ENCODE measurements at places on chromosomes 3 and 15.

DNA sequence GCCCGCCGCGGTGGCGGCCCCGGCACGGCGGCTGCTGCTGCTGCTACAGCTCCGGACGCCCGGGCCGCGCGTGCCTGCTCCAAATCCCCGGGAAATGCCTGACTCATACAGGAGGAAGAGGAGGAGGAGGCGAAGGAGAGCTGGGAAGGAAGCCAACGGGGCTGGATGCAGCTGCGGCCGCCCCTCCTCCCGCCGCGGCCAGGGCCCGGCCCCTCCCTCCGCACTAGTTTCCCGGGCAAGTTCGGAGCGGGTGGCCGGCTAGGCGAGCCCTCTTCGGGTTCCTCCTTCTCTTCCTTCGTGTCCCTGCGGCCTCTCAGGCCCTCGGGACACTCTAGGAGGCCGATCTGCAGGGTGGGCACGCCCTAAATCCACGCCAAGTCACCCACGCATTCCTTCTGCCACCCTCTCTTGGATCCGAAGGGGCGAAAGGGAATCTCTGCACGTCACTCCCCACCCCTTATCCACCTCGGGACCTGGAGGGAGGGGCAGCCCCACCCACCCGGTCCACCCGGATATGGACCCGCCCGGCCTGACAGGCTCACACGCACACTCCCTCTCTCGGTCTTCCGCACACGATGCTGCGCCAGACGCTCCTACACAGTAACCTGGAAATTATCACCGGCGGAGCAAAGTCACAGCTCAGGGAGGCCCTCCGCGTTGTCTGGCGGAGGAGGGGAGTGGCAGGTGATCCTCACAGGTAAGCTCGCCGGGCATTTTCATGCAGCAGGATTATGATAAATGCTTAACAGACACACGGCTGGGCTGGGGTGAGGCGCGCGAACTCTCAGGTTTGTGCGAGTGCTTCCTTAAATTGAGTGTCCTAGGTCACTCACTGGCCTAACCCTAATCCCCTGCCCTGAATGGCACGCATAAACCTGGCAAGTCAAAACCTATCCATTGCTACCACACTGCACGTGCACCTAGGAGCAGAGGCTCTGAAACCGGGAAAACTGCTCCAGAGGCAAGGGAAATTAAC lies at the start of the genes OSBPL10 and ZNF860:
OSBPL10 (minus strand) TSS at position 57 of the 976 bp plus-strand sequence. CDS start 83 bp downstream, outside the sequence.
ZNF860 (plus strand) TSS at position 545 of the 976 bp plus-strand sequence. CDS start 7,330 bp downstream, outside the sequence.
- peak; percentile 2 for DNase-seq

DNA sequence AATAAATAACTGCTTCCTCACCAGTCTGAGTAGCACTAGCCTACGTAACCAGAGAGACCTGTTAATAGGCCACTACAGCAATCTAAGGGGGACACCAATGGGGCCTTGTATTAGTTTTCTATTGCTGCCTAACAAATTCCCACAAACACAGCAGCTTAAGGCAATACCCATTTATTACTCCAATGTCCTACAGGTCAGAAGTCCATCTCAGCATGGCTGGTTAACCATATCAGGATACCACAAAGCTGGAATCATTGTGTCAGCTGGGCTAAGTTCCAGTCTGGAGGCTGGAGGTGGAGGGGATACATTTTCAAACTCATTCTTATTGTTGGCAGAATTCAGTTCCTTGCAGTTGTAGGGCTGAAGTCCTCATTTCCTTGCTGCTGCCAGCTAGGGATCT lies 331.9 kb downstream of the ULK4 start:
- no peak for DNase-seq

DNA sequence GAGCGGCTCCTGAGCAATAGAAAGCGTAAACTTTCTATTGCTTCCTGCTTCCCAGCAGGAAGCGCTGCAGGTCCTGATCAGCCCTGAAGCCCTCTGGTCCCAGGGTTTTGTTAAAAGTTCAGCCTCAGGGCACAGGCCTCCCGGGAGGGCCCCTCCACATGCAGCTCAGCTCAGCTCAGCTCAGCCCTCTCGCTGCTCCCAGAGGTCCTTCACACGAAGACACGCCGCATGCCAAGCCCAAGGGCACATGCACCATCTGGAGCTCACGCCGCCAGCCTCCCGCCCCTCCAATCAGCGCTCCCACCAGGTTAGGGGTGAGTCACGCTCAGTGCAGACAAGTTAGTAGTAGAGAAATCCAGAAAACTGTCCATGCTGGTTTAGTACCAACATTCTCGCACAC lies 12.7 kb downstream of the TKT start:
- no peak for DNase-seq

DNA sequence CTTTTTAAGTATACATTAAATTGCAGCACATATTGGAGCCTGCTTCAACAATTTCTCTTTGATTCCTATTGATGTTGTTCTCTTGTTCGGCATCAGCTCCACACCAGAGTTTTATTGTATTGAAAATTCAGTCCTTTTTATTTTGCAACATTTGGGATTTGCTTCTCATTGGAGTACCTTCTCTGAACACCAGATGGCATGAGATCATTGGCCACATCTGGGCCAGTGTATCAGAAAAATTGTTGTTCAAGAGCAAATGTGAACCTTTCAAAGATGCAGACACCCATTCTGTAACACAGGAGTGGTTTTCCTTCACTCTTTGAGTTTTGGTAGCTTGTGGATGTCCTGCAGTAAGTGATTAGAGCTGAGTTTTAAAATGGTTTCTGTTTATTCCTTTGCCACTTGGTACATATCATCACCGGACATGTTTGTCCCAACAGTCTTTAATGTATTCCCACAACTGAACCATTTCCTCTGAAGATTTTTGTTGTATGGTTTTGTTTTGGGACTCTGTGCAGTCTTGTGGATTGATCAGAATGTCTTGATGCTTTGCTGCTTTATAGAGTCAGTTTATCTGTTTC lies 96.1 kb downstream of the MCTP2 start:
- DNase-seq, result peak; percentile 24

DNA sequence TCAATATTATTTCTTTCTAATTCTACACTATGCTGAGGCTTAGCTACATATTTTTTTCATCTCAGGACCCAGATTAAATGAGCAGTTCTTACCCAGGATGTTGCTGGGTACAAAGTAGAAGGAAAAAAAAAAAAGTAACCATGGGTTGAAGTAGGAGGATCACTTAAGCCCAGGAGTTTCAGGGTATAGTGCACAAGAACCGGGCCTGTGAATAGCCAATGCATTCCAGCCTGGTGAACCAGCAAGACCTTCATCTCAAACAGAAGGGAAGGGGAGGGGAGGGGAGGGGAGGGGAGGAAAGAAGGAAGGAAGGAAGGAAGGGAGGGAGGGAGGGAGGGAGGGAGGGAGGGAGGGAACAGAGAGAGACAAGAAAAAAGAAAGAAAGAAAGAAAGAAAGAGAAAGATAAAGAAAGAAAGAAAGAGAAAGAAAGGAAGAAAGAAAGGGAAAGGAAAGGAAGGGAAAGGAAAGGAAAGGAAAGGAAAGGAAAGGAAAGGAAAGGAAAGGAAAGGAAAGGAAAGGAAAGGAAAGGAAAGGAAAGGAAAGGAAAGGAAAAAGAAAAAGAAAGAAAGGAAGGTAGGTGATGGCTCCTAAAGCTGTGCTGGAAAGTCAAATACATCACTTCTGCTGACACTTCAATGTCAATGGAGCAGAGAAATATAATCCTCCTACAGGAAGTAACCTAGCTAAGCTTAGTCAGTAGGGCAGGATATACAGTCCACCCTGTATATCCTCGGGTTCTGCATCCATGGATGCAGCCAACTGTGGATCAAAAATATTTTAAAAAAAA lies 206.8 kb upstream of the TGFBR2 start:
- DNase-seq, result no peak

GRCh38 chr15:50740955-50741354 lies 24.6 kb downstream of the SPPL2A start:
- no peak for DNase-seq

- no peak for DNase-seq
These were observed 637.8 kb upstream of the ROBO1 start for GRCh38 chr3:80405618-80406017.

GRCh38 chr3:81744366-81744765 lies 17.1 kb downstream of the GBE1 start:
- DNase-seq, result no peak

DNA sequence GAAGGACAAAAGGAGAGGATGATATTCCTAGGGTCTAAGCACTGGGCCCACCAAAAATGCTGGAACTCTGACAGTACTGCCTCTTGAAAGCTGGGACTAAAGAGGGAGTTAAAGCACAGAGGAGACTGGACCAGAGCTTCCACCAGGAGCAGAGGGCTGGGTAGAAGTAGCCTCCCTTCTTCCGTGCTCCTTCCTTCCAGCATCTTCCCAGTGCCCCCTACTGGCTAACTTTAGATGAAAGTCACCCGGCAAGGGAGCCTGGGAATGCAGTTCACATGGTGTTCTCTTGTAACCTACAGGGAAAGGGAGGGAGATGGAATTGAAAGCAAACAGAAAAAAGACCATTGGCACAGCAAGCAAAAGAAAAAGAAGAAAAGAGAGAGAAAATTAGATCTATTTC lies 106.1 kb upstream of the COL8A1 start:
- DNase-seq, result no peak

Measured in CD4-positive, alpha-beta T cell treated with Interleukin-10 for 1 hour (primary cell).